Brain (organoid and tissue), 16 donors: ENCODE measurements at places on chromosomes 12 and 14. TPM values are rescaled to one million over a fixed set of nuclear protein-coding genes. Genes with fewer than 3 reads are reported as not detected.

PSMB5 gene
- 234 TPM for polyA plus RNA-seq

IGF1 gene
- 0.08 TPM for polyA plus RNA-seq

RASSF3 gene
- 10.1 TPM for polyA plus RNA-seq

OTX2 gene
- polyA plus RNA-seq = not detected

ARHGDIB gene
- 38.1 TPM for polyA plus RNA-seq

CARMIL3 gene
- 7.1 TPM for polyA plus RNA-seq

SLC4A8 gene
- 15.8 TPM for polyA plus RNA-seq

SIX6 gene
- 5.2 TPM for polyA plus RNA-seq

MIP gene
- not detected for polyA plus RNA-seq

LRP1-AS gene
- not detected for polyA plus RNA-seq

CLEC7A gene
- not detected for polyA plus RNA-seq

GSKIP gene
- 9.8 TPM for polyA plus RNA-seq

COL2A1 gene
- polyA plus RNA-seq = 1.7 TPM

DAO gene
- 0.78 TPM for polyA plus RNA-seq

EGLN3 gene
- polyA plus RNA-seq = 23.4 TPM
